Globus pallidus (tissue), 1 donor: ENCODE measurements at places on chromosomes 7 and 10.

DNA sequence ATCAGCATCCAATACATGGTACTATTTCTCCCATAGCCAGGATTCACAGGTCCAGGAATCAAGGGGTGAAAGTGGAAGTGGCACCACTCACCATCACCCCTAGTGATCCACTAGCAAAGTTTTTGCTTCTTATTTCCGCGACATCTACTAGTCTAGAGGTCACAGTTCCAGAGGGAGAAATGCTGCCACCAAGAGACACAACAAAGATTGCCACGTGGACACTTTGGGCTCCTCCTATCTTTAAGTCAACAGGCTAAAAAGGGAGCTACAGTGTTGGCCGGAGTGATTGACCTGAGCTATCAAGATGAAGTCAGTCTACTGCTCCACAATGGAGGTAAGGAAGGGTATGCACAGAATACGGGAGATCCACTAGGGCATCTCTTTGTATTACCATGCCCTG, 178.2 kb downstream of the AKR1D1 start:
- DNase-seq, result no peak

DNA sequence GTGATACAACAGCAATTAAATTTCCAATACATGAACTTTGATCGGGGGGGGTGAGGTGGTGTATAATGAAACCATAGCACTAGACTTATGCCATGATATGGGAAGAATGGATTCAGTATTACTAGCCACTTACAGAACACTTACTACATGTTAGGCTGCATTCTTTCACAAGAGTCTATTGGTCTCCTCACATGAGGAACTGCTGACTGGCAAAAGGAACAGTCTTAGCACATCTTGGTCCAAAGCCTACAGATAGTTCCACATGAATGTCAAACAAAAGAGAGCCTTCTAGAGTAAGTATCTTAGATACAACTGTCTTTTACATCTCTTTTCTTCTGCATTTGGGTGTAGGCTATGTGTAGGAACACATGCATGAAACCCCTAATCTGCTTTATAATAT, 115.9 kb upstream of the DNAJB12 start:
- no peak for DNase-seq

- no peak for DNase-seq
Measured at GRCh38 chr7:151744656-151745638, 132.0 kb downstream of the PRKAG2 start.

DNA sequence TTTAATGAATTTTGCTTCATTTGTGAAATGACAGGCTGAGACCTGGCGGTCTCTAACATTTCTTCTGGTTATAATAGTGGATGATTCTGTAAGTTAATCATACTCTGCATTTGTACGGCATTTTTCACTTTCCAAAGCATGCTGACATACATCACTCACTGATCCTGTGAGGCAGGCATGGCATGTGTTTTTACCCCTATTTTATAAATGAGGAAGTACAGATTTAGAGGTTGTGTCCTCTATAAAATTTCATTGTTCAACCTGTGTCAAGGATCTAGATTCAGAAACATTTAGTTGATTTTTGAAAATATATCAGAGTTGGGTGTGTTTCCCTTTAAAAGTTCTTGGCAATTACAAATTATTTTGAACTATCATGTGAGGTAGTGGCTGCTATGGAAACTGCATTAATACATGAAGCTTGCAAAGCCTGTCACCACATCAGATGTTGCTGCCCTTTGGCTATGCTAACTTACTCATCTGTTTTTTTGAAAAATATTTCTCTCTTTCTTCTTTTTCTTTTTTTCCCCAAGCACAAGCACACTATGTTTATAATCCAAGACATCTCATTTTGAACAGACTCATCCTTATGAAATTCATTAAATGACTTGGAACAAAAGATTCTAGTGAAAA, 172.7 kb downstream of the GNAI1 start:
- DNase-seq, result no peak

DNA sequence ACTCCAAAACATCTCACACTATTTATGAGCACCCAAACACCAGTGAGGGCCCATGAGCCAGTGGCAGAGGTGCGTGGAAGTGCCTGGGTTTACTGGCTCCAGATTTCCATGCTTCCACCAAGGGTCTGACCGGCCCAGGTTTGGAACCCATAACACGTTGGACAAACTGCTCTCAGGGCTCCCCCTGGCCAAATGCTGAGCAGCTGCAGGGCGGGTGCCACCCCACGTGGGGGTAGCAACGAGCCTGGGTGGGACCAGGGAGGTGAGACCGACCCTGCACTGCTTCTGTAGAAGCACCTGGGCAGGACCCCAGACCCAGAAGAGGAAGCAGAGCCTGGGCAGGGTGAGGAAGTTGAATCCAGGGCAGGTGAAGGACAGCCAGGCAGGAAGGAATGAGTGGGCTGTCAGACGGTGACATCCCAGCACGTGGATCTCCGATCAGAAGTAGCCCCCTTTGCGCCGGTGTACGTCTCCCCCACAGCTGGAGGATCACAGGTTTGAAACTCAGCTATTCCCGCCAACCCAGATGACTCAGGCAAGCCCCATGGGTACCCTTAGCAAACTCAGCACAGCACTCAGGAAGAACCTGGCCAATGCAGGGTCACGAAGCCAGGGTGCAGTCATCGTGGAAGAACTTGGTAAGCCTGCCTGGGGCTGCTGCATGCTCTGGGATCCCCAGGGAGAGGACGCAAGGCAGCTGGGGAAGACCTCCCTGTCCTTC, 100.4 kb upstream of the DDC start:
- DNase-seq, result no peak
